Activated CD4-positive, alpha-beta memory T cell treated with anti-CD3 and anti-CD28 coated beads, Interleukin-2, amount 10 ng/mL, durations not matched to agents 7 days and 5 days (primary cell): ENCODE measurements at places on chromosomes 6 and 20. TPM values are rescaled to one million over a fixed set of nuclear protein-coding genes. Genes with fewer than 3 reads are reported as not detected.

The VARS1 gene
- total RNA-seq: 88.4 TPM

The CPXM1 gene
- total RNA-seq: 0.33 TPM

The GJA10 gene
- total RNA-seq: 3.5 TPM

The AARS2 gene
- 14.8 TPM for total RNA-seq

The C20orf144 gene
- 0.30 TPM for total RNA-seq

The FABP7 gene
- total RNA-seq: not detected

The TBXT gene
- total RNA-seq: not detected

The WFDC10B gene
- total RNA-seq: not detected
